Osteoblast (primary cell): ENCODE measurements at places on chromosomes 7 and 10. TPM values are rescaled to one million over a fixed set of nuclear protein-coding genes. Genes with fewer than 3 reads are reported as not detected.

The IDI2 gene
- total RNA-seq: not detected in 2 replicates

The GPNMB gene
- 380 and 480 TPM in 2 replicates for total RNA-seq

The VENTX gene
- not detected in 2 replicates for total RNA-seq

The UTF1 gene
- not detected in 2 replicates for total RNA-seq

The SYCE1 gene
- 0.72 TPM in 1 of 2 replicates, not detected in the other for total RNA-seq

The ADAM12 gene
- total RNA-seq: 345 and 361 TPM in 2 replicates

The FBXO24 gene
- under 0.01 and 0.36 TPM in 2 replicates for total RNA-seq

The GTF2IRD2 gene
- total RNA-seq: 12.7 and 17.0 TPM in 2 replicates

The PLXDC2 gene
- 63.3 and 86.9 TPM in 2 replicates for total RNA-seq

The SLC16A12 gene
- under 0.01 TPM in 2 replicates for total RNA-seq

The OR2A7 gene
- 1.1 and 2.7 TPM in 2 replicates for total RNA-seq

The PVRIG gene
- total RNA-seq: not detected in 2 replicates

The PLPP4 gene
- 8.0 and 16.5 TPM in 2 replicates for total RNA-seq

The UNCX gene
- total RNA-seq: not detected in 2 replicates

The C7orf33 gene
- total RNA-seq: not detected in 2 replicates

The MMP21 gene
- total RNA-seq: not detected in 2 replicates

The ITPRIP gene
- total RNA-seq: 14.8 and 16.5 TPM in 2 replicates

The KAZALD1 gene
- total RNA-seq: 26.4 and 30.1 TPM in 2 replicates

The ZNF783 gene
- 13.3 and 13.4 TPM in 2 replicates for total RNA-seq

The ZNF3 gene
- total RNA-seq: 30.4 and 33.9 TPM in 2 replicates

The KCNK18 gene
- not detected in 2 replicates for total RNA-seq

The C10orf105 gene
- total RNA-seq: under 0.01 TPM in 1 of 2 replicates, not detected in the other

The LIPK gene
- not detected in 2 replicates for total RNA-seq

The PIP gene
- total RNA-seq: not detected in 2 replicates

The CPN1 gene
- total RNA-seq: not detected in 2 replicates

The SPACDR gene
- 0.36 TPM in 1 of 2 replicates, not detected in the other for total RNA-seq

The MBL2 gene
- total RNA-seq: under 0.01 TPM in 2 replicates

The C10orf95 gene
- total RNA-seq: not detected in 2 replicates

The FAS gene
- 49.6 and 62.5 TPM in 2 replicates for total RNA-seq

The CUTC gene
- total RNA-seq: 11.8 and 13.8 TPM in 2 replicates

The JCAD gene
- total RNA-seq: 47.0 and 52.7 TPM in 2 replicates

The KBTBD2 gene
- total RNA-seq: 39.5 and 47.0 TPM in 2 replicates

The INMT gene
- total RNA-seq: 0.72 and 1.5 TPM in 2 replicates

The MACC1 gene
- 0.29 and 0.36 TPM in 2 replicates for total RNA-seq

The CLCN1 gene
- total RNA-seq: under 0.01 TPM in 2 replicates

The MRLN gene
- not detected in 2 replicates for total RNA-seq

The HABP2 gene
- total RNA-seq: not detected in 2 replicates

The HEPACAM2 gene
- under 0.01 TPM in 1 of 2 replicates, not detected in the other for total RNA-seq

The OR2A1 gene
- total RNA-seq: 0.29 and 0.36 TPM in 2 replicates

The LIPJ gene
- under 0.01 TPM in 2 replicates for total RNA-seq

The MGAM2 gene
- not detected in 2 replicates for total RNA-seq

The HMX3 gene
- not detected in 2 replicates for total RNA-seq
